ENCODE measurements at places on chromosomes 5 and 9. TPM values are rescaled to one million over a fixed set of nuclear protein-coding genes. Genes with fewer than 3 reads are reported as not detected.
A peak's percentile ranks its signal among the peaks of the same experiment; 100 is the strongest.

C9orf50 gene
- not detected for total RNA-seq

DNA sequence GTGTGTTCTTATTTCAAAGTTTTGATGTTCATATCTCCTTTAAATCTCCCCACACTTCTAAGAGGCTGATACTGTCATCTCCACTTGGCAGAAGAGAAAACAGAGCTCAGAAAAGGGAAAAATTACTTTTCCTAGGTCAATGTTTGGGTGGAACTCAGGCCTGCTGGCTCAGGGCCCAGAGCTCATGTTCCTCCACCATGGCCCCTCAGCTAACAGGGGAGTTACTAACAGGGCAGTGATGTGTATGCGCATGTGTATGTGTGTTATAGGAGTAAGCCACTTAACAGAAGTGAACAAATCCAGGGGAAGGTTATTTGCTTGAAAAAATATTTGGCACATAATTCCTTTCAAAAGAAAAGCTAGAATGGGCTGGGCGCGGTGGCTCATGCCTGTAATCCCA, 2.5 kb downstream of the C1QTNF2 start:
- H3K4me3 ChIP-seq: no peak overlapping the region
- DNase-seq: no peak
- no peaks in the 10 kb centered on the region for H3K36me3 ChIP-seq
- H3K27me3 ChIP-seq: no peaks in the 10 kb centered on the region
- H3K27ac ChIP-seq: no peak overlapping the region

- no peak overlapping the region for H3K27ac ChIP-seq
- no peaks in the 10 kb centered on the region for H3K27me3 ChIP-seq
- H3K4me1 ChIP-seq: no peaks in the 10 kb centered on the region
- DNase-seq: peak; percentile 28
Observed at GRCh38 chr9:96126321-96126881, 175.6 kb downstream of the HSD17B3 start.

PCDHA1 gene
- total RNA-seq: 0.13 TPM

GOLGA1 gene
- total RNA-seq: 19.1 TPM

GRCh38 chr9:83511051-83511450, 27.1 kb downstream of the FRMD3 start:
- no peaks in the 10 kb centered on the region for H3K4me1 ChIP-seq
- no peaks in the 10 kb centered on the region for H3K36me3 ChIP-seq
- H3K27ac ChIP-seq: no peak overlapping the region
- DNase-seq: no peak

DNA sequence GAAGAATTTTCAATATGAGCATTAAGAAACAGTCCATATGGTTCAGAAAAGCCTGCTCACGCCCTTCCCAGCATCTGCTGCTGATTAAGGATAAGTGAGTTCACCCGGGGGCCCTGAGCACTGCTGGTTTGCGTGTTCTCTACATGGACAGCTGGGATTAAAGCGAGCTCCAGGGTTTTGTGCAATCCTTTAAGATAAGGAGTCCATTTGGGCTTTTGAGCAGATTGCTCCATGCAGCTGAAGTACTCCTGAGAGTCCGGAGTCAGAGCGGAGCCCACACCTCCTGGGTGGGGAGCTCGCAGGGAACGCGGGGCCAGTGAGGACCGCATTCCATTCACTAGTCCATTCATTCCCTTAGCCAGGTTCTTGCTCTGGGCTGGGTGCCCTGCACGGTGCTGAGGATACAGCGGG, 149.3 kb upstream of the COL5A1 start:
- no peaks in the 10 kb centered on the region for H3K4me1 ChIP-seq
- DNase-seq: peak; percentile 38
- H3K4me3 ChIP-seq: no peak overlapping the region
- no peaks in the 10 kb centered on the region for H3K36me3 ChIP-seq
- peak overlapping the region; percentile 44 for H3K27ac ChIP-seq

GRCh38 chr5:165630261-165630778, 2124.9 kb downstream of the MAT2B start:
- H3K4me1 ChIP-seq: no peaks in the 10 kb centered on the region
- peak; percentile 53 for DNase-seq
